Stimulated activated CD8-positive, alpha-beta memory T cell treated with anti-CD3 and anti-CD28 coated beads, Interleukin-2, amount 100 ng/mL, for 1 hour (primary cell): ENCODE measurements at places on chromosomes 2 and 18.

- no peak for DNase-seq
These were observed 254.8 kb downstream of the GLI2 start for GRCh38 chr2:120990451-120990871.

DNA sequence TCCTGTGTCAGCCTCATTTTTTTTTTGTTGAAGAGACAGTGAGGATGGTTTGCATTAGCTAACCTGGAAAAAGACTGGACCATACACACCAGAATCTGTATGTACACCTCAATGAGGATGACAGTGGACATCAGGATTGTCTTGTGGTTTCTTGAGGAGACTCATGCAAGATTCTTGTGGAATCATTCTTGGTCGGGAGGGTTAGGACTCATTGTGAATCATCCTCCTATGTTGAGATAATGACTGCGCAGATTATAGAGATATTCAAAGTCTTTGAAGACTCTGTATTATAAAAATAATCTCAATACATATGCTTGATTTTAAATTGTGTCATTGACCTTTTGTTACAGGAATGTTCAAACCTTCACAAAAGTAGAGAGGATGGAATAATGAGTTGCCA is 49.1 kb upstream of the DOCK10 start:
- DNase-seq, result no peak

DNA sequence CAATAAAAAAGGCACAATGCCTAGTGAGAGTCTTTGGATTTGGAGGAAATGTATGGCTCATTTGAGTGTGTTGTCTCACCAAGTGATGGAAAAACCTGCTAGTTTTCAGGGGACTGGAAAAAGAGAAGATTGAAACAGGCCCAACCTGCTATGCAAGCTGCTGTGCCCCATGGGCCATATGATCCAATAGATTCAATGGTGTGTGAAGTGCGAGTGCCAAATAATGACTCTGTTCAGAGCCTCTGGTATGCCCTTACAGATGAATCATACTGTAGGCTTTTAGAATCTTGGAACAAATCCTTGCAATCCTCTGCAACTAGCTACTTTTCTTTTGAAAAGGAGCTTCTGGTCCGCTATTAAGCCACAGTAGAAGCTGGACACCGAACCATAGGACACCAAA is 529.8 kb upstream of the CNTNAP5 start:
- DNase-seq, result no peak

GRCh38 chr2:65299246-65299645 is 71.6 kb downstream of the ACTR2 start:
- DNase-seq, result no peak

DNA sequence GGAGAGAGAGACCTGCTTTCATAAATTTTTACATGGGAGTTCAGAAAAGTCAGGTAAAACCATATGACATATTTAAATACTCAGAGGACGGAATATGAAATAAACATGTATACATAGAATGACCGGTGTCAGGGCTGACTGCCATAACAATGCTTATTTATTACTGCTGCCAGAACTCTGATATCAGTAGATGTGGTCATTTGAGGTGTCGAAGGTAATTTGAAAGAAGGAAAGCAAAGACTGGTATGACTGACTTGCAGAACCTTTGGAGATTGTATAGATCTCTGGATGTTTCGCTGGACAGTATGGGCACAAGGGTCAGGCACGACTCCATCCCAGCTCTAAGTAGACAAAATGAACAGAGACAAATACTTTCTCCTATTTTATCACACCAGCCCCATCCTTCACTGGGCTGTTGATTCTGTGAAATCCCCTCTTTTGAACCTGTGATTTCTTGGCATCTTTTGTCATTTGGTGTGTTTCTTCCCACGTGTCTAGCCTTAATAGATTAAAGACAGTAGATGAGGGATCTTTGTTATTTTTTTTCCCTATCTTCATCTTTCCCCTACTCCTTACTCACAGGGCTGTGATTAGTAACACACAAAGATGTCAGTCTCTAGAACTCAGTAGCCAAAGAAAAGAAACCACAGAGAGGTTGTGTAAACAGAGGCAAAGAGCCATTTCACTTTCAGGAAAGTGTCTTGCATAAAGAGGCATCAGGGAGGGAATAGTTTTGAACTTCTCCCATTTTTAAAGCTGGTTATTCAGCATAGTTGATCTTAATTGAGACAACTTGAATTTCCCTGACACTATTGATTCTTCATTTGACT is 61.6 kb downstream of the ICOS start:
- no peak for DNase-seq

DNA sequence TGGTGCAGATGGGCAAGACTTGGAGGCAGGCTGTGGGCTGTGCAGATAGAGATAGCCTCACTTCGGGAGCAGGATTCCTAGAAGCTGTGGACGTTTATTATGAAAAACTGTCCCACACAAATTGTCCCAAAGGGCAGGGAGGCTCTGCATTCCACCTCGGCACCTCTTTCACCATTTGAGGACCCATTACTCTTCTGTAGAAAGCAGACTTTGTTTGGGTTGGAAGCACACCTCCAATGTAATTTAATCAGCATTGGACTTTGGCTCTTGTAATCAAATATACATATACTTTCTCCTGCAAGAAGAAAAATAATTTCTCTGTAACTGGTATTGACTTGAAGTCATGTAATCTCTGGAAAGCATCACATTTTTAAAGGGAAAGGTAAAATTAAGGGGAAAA is 8.5 kb downstream of the ONECUT2 start:
- no peak for DNase-seq
